ENCODE measurements at places on chromosomes 11 and 22. TPM values are rescaled to one million over a fixed set of nuclear protein-coding genes. Genes with fewer than 3 reads are reported as not detected.

DNA sequence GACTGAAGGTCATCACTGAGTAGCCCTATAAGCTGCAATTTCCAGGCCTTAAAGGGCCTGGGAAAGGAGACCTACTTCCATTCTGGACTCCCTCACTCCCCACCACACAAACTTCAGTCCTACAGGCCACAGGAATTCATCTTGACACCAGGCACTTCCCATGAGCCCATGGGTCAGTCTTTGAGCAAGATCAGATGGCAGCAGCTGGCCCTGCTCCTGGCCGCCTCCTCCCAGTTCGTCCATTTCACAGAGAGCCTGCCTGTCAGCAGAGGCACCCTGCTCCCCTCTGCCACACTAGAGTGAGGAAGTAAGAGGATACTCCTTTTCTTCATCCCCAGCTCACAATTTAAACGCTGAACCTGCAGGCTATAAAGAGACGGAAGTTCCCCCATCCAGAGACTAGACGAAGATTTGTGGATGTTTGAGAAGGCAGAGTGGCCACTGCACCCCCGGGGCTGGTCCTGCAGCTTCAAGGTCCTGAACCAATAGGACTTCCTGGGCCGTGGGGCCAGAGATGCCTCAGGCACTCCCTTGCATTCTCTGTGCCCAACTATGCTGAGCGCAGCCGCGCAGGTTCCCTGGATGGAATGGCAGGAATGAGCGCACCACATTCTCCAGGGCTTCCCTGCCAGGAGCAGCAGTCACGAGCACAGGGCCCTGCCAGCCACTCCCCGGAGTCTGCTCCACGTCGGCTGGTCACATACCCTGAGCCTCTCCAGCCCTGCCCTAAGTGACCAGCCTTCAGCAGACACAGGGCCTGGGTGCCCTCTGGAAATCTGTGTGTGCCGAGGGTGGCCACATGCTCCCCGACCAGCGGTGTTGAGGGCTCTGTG is 33.5 kb upstream of the BID start:
- peak overlapping the region; percentile 66 for H3K27ac ChIP-seq
- H3K4me1 ChIP-seq, result peaks cover 8% of the 10 kb centered on the region
- peak; percentile 77 for DNase-seq
- no peaks in the 10 kb centered on the region for H3K27me3 ChIP-seq
- H3K36me3 ChIP-seq, result peaks cover 12% of the 10 kb centered on the region

- no peak overlapping the region for H3K4me3 ChIP-seq
- H3K27ac ChIP-seq, result no peak overlapping the region
- no peaks in the 10 kb centered on the region for H3K4me1 ChIP-seq
- H3K36me3 ChIP-seq, result no peaks in the 10 kb centered on the region
- H3K27me3 ChIP-seq, result no peaks in the 10 kb centered on the region
- DNase-seq, result no peak
Measured at GRCh38 chr11:95283650-95284049, 52.6 kb upstream of the SESN3 start.

DNA sequence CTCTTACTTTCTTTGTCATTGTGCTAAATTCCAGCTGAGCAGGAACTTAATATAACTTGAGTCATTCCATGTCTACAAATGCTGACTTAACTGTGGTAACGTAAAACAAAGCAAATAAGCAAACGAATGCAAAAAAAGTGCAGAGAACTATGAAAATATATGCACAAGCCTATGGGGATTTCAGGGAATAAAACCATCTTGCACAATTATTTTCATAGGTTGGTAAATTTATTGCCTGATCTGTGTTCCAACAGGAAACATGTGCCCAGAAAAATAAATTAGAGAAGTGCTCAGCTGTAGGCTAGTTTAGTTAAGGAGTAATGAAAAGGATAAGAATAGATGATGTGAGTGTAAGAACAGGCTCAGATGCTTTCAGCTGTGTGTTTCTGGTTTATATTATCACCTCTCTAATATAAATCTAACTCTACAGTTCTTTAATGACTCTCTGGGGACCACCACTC is 1169.3 kb downstream of the LRRC4C start:
- no peaks in the 10 kb centered on the region for H3K27me3 ChIP-seq
- no peak overlapping the region for H3K27ac ChIP-seq

DNA sequence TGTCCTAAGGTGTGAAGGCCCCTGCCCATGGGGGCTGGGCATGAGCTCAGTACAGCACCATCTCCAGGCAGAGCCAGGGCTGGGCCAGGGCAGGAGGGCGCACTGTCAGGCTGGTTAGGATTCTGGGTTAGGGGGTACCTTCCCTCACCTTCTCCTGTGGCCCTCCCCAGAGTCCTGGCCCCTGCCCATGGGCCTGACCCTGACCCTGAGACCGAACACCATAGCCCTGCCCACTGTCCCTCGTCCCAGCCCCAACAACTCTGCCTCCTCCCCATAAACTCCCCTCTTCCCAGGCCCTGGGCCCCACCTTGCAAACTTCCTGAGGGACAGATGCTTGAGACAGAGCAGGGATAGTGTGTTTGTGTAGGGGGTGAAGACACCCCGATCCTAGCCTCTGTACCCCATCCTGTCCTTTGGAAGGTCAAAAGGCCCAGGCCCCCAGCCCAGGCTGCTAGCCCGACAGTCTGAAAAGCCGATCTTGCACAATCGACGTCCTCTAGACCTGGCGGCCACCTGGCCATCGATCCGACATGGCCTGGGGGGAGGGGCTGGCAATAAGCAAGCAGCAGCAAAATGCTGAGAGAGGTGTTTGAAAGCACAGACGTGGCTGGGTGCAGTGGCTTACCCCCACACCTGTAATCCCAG is 2.7 kb upstream of the TMPRSS6 start:
- H3K27me3 ChIP-seq, result no peaks in the 10 kb centered on the region
- H3K4me1 ChIP-seq, result no peaks in the 10 kb centered on the region
- no peak overlapping the region for H3K27ac ChIP-seq

DNA sequence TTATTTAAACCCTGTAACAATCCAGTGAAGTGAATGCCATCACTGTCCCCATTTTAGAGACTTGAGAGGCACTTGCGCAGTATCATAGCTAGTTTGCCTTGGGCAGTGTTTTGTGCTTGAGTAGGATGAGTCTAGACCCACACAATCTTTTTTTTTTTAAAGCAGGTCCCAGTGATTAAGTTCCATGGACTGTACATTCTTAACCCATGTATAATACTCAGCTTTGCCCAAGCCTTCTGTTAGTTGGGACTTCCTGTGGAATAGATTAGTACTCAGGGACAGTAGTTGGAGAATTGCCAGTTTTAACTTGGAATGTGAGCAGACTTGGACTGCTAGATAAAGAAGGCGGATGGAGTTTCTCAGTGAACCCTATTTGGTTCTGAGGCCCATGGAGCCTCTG is 108.6 kb upstream of the RASSF10 start:
- H3K27me3 ChIP-seq, result no peaks in the 10 kb centered on the region
- no peak overlapping the region for H3K27ac ChIP-seq
- no peak for DNase-seq
- H3K4me3 ChIP-seq, result no peak overlapping the region
- peaks cover 4% of the 10 kb centered on the region for H3K36me3 ChIP-seq
- H3K4me1 ChIP-seq, result no peaks in the 10 kb centered on the region

DNA sequence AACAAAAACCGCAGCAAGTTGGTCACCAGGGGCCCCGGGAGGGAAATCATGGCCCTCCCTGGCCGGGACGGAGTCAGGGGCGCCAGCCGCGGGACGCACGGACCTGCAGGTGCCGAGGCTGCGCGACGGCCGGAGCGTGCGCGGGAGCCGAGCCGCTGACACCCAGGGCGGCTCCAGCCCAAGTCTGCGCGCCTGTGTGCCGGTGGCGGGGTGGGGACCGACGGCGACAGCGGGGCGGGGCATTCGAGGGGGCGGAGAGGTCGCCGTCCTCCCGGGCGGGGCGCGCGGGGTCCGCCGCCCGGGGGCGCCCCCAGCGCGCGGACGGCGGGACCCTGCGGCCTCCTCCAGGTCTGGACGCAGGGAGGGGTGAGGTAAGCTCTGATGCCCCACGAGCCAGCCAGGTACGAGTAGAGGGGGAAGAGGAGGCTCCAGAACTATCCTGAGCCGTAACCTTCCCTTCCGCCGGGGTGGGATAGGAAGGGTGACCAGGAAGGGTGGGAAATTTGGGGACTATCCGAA is at the start of gene ESAM:
ESAM (minus strand) TSS at position 186 of the 519 bp plus-strand sequence; CDS start at position 50, 136 bp downstream.
- H3K36me3 ChIP-seq, result peaks cover 5% of the 10 kb centered on the region
- peaks cover 33% of the 10 kb centered on the region for H3K4me1 ChIP-seq
- peaks cover 22% of the 10 kb centered on the region for H3K27me3 ChIP-seq
- peak within 1 kb of the TSS; percentile 89 for H3K27ac ChIP-seq

DNA sequence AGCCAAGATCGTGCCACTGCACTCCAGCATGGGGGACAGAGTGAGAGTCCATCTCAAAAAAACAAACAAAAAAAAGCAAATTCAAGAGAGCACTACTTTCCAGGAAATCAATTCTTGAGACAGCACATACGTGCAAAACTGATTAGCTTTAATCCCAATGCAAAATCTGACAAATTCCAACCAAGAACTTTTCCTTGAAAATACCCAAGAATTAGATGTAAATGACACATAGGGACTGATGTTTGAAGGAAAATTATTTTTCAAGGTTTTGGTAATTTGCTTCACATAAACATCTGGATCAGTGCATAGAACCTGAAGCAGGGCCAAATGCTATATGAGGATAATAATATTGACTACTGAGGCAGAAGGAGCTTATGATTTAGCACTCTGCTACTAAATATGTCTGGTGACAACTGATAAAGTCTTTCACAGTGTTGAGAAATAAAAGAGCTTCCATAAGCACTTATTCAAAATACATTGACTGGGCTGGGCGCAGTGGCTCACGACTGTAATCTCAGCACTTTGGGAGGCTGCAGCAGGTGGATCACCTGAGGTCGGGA is 8.8 kb downstream of the MAJIN start:
- H3K4me1 ChIP-seq, result no peaks in the 10 kb centered on the region
- no peaks in the 10 kb centered on the region for H3K36me3 ChIP-seq
- H3K4me3 ChIP-seq, result no peak overlapping the region
- H3K27ac ChIP-seq, result no peak overlapping the region
- no peak for DNase-seq

DNA sequence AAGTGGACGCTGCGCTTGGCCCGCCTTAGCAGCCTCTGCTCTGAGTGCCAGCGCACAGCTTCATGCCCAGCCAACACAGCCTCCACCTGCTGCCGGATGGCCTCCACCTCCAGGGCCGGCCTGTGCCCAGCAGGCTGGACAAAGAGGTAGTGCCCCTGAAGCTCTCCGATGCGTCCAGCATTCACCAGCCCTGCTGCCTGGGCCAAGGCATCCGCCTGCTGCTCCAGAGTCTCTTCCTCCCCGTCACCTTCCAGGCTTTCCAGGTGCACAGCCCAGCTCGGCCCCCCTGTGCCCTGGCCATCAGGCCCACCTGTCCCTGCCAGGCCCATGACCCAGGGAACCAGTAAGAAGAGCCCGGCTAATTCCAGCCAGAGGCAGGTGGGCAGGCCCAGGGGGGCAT is 2.5 kb downstream of the PCSK7 start:
- H3K27me3 ChIP-seq, result no peaks in the 10 kb centered on the region
- no peak overlapping the region for H3K27ac ChIP-seq
- DNase-seq, result no peak

- H3K27me3 ChIP-seq, result no peaks in the 10 kb centered on the region
- H3K36me3 ChIP-seq, result peaks cover 71% of the 10 kb centered on the region
- DNase-seq, result no peak
- H3K27ac ChIP-seq, result no peak overlapping the region
Measured at GRCh38 chr11:73931039-73931645, 19.7 kb upstream of the DNAJB13 start.

Gene CCDC15
- total RNA-seq, result 1.5 TPM

Gene GLYAT
- not detected for total RNA-seq

Gene SGSM1
- total RNA-seq, result 3.8 TPM

Gene PTGDR2
- total RNA-seq, result 1.8 TPM

Gene CTSF
- total RNA-seq, result 37.0 TPM

Gene RASSF10
- 4.8 TPM for total RNA-seq

Measured in upper lobe of right lung (tissue), 1 donor.